ENCODE measurements at places on chromosomes 12 and 14.

DNA sequence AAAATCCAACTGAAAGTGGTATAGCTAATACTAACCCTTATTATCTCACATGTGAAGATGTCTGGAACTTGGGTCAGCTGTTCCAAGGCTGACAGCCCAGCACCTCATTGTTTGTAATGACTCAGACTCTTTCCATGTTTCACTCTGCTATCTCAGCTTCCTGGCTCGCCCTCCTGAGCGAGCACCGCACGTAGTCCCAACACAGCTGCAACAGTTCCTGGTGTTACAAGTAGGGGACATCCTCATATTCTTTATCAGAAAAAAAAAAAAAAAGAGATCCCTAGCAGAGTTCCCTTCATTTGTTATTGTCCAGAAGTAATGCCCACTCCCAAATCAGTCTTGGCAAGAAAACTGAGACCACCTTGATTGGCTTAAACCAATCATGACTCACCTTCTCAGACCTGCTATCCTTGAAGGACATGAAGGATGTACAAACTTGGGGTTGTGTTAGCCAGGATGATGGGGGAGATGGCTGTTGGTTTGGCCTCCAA lies 92.5 kb downstream of the ADCK1 start:
- DNase-seq, result no peak

DNA sequence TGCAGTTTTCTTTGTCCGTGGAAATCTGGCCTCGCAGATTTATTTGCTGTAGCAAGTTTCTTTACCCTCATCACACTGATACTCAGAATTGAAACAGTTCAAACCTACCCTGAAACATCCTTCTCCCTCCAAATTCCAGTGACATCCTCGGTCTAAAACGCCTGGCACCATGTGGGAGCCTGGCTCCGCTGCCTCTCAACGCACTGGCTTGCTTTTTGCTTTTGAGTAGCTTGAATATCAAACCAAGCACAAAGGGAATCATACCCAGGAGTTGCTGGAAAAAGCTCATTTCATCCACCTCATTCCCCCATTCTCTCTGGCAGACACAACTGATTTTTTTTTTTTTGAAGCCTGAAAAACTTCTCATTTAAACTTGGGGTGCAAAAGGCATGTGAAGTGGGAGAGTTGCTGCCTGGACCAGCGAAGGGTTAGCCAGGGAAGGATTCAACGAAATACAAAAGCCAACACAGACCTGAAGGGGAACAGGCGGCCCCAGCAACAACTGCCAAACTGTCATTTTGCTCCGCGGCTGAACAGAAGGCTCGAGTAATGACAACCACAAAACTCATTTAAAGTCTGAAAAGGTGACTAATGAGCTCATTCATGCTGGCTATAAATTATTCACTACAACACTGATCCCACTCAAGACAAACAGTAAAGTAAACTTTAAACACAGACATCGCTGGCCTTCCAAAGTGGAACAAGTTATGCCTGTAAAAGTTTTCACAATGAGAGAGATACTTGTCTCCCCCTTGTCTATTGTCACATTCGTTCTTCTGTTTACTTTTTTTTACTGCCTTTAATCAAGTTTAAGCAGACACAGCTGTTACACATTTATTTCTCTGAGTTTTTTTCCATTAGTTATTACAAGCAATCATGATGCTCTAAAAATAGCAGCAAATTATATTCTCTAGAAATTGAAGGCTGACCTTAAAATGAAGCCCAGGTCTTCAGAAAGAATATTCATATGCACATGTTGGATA lies 12.5 kb upstream of the FOXN3 start:
- no peak for DNase-seq

- DNase-seq, result no peak
Observed at GRCh38 chr12:73817161-73817560, 720.5 kb upstream of the ATXN7L3B start.

- no peak for DNase-seq
Observed at GRCh38 chr12:54937376-54937775, 47.2 kb downstream of the TESPA1 start.

Data from stimulated activated CD4-positive, alpha-beta T cell treated with anti-CD3 and anti-CD28 coated beads, TNF-alpha, amount 100 ng/mL, for 4 hours (primary cell).